ENCODE measurements at places on chromosomes 11 and 22.

- DNase-seq: no peak
These were observed 63.7 kb downstream of the PPP6R3 start for GRCh38 chr11:68524213-68524612.

DNA sequence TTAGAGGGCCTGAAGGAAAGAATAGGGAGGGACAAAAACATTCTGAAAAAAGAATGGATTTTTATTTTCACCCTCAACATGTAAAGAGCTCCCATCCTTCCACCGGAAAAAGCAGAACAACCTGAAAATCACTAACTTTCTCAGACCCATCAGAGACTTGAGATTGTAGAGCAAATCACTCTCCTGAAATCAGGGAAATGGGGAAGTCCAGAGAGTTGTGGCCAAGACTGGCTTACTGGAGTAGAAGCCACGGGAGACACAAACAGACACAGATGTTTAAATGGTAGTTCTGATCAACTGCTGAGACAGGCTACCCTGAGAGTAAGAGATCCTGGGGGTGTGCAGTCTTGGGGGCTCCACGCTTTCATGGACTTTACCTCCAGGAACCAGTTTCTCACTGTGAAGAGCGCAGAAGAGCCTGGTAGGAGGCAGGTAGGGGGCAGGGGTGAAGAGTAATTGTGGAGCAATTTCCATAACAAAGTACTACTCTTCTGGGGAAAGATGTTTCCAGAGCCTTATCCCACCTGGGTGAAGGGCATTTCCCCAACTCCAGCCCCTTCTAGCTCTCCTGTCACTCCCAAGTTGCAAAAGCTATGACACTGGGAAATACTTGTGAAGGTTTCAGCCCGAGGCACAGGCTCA is 47.1 kb downstream of the ASCL2 start:
- no peak for DNase-seq

GRCh38 chr22:49365910-49366309 is 461.8 kb downstream of the BRD1 start:
- DNase-seq: no peak

GRCh38 chr22:46369716-46370583 is 34.4 kb downstream of the TRMU start:
- DNase-seq: no peak

DNA sequence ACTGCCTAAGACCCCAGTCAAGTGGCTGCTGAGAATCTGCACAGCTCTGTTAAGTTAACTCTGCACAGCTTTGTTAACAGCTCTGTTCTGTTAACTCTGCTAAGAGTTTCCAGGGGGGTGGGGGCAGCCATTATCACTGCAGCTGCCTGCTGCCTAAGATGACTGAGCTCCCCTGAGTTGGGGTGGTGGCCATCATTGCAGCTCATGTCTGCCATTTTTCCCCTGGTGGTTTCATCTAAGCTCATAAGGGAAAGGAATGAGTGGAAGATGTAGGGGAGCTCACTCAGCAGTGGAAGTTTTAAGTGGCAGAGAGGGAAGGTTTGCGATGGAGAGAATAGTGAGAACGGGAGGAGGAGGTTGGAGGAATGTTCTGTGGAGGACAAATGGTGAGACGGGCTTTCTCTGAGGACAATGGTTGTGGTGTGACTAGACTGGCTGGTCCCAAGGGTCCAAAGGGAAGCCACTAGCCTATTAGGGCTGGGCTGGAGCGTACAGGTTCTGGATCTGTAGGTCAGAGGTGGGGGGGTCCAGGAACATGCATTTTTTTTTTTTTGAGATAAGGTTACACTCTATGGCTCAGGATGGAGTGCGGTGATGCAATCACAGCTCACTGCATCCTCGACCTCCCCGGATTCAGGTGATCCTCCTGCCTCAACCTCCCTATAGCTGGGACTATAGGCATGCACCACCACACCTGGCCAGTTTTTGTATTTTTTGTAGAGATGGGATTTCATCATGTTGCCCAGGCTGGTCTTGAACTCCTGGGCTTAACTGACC is 13.5 kb upstream of the PLET1 start:
- DNase-seq: no peak

GRCh38 chr11:94507485-94507884 is 4.8 kb upstream of the C11orf97 start:
- no peak for DNase-seq

- no peak for DNase-seq
These were observed 44.1 kb upstream of the FSHB start for GRCh38 chr11:30186748-30187147.

Measured in H54 (cell line).